Heart left ventricle (tissue), 16 donors: ENCODE measurements at places on chromosomes 1 and 21. TPM values are rescaled to one million over a fixed set of nuclear protein-coding genes. Genes with fewer than 3 reads are reported as not detected.

Gene DBT
- total RNA-seq: 39.1 TPM

Gene ARMH1
- 2.7 TPM for total RNA-seq

Gene ISG20L2
- 13.8 TPM for total RNA-seq

Gene CA14
- 9.4 TPM for total RNA-seq

Gene DENND2D
- 1.1 TPM for total RNA-seq

Gene CFHR2
- total RNA-seq: not detected

Gene AURKAIP1
- 157 TPM for total RNA-seq

Gene SLC26A9
- total RNA-seq: 7.7 TPM

Gene ADAMTS5
- 22.7 TPM for total RNA-seq

Gene CENPL
- 4.3 TPM for total RNA-seq

Gene CFAP74
- not detected for total RNA-seq

Gene SESN2
- 6.4 TPM for total RNA-seq

Gene LYST
- 8.4 TPM for total RNA-seq

Gene FCRL1
- 0.35 TPM for total RNA-seq

Gene OVAAL
- total RNA-seq: 4.2 TPM

Gene AIM2
- total RNA-seq: 0.31 TPM

Gene FAM43B
- total RNA-seq: 4.1 TPM

Gene SPRR2D
- total RNA-seq: not detected

Gene ORC1
- 0.19 TPM for total RNA-seq

Gene C8A
- total RNA-seq: not detected

Gene ANKRD65
- total RNA-seq: 1.0 TPM

Gene DNASE2B
- not detected for total RNA-seq

Gene FAM131C
- total RNA-seq: 1.2 TPM

Gene CFAP126
- total RNA-seq: not detected

Gene CA6
- total RNA-seq: not detected

Gene PLEKHG5
- 11.3 TPM for total RNA-seq

Gene ITPKB
- total RNA-seq: 17.8 TPM

Gene CCSAP
- 2.0 TPM for total RNA-seq

Gene C8B
- not detected for total RNA-seq

Gene RIPK4
- not detected for total RNA-seq

Gene AVPR1B
- not detected for total RNA-seq

Gene ZNF683
- total RNA-seq: not detected

Gene HEYL
- total RNA-seq: 18.8 TPM

Gene PLD5
- total RNA-seq: not detected

Gene FYB2
- total RNA-seq: 7.2 TPM

Gene KCNJ10
- total RNA-seq: not detected

Gene KIF21B
- total RNA-seq: 1.5 TPM

Gene SHISAL2A
- not detected for total RNA-seq
